CD14-positive monocyte (primary cell): ENCODE measurements at places on chromosomes 3 and 15. TPM values are rescaled to one million over a fixed set of nuclear protein-coding genes. Genes with fewer than 3 reads are reported as not detected.

DNA sequence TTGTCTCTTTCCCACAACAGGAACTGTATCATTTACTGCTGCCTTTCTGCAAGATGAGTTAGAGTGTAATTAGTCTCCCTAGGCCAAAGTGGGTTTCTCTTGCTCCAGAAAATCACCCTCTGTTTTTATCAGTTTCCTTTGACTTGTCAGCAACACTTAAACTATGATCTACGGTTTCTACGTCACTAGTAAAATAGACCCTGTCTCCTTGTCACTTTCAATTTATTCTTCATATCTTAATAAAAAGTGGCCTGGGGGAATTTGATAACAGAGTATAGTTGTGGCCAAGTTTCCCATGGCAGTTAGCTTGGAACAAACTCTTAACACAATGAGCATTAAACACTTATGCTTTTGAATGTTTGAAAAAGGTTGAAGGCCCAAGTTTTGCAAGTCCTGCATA, 79.6 kb downstream of the CGNL1 start:
- DNase-seq, result no peak

GRCh38 chr3:46383951-46384330, 13.2 kb downstream of the CCR5 start:
- peak; percentile 43 for DNase-seq

DNA sequence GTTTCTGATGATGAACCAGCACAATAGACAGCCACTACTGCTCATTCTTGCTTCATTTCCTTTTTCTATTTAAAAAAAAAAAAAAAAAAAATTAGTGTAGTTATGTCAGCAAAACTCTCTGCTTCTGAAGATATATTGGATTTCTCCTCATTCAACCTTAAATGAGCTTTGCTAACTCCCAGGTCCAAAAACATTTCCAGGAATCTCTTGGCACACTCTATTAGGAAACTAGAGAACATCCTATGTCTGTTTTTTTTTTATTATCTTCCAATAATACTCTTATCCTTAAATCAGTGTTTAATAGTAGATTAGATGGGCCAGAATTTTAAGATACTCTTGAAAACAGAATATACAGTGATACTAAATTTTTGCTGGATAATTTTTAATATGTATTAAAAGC, 398.0 kb downstream of the NAALADL2 start:
- no peak for DNase-seq

DNA sequence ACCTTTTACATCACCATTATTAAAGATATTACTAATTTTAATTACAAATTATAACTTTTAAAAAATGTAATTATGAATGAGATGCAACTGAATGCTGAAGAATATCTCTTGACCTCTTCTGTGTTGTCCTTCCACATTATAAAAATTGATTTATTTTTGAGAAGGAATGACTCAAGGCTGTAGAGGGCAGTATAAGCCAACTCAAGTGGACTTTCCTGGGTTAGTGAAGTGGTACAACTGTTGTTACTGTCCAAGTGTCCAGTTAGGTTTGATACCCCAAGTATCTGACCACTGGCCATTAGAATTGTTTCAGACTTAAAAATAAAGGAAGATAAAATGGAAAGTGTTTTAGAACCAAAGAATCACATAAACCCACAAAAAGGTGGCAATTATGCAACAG, 51.9 kb downstream of the BBX start:
- DNase-seq, result peak; percentile 36

GRCh38 chr3:37484884-37485559, 310.6 kb upstream of the LRRFIP2 start:
- no peak for DNase-seq

DNA sequence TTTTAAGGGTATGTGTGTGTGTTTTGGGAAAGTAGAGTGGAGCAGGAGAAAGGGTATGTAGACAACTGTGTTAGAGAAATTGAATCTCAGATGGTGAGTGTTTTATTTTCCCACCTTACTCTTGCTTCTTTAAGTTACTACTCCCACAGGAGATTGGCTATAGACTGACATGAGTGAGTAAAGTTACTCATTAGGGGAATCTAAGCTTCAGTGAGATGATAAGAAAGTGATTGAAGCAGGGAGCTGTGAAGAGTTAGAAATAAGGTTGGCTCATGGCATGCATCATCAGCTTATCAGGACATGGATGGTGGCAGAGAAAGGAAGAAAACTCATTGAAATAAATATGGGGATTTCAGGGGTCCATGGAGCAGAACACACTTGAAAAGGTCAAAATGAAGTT, 88.9 kb downstream of the MBNL1 start:
- DNase-seq, result no peak

DNA sequence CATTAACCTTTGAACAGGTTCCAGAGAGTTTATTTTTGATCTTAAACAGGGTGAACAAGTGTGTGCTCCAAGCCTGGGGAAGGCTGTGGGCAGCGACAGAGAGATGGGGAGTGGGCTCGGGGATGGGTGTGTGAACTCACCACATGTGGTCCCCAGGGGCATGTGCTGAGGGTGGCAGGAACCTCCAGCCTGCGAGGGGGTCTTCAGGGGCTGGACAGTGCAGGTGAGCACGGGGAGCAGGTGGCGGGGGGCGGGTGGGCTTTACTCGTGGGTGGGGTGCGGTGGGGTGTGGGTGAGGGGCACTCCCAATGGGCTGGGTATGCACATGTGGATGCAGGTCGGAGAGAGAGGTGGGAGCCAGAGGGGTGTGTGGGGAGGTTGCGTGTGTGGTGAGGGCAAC, 9.6 kb upstream of the NTRK3 start:
- DNase-seq, result no peak

DNA sequence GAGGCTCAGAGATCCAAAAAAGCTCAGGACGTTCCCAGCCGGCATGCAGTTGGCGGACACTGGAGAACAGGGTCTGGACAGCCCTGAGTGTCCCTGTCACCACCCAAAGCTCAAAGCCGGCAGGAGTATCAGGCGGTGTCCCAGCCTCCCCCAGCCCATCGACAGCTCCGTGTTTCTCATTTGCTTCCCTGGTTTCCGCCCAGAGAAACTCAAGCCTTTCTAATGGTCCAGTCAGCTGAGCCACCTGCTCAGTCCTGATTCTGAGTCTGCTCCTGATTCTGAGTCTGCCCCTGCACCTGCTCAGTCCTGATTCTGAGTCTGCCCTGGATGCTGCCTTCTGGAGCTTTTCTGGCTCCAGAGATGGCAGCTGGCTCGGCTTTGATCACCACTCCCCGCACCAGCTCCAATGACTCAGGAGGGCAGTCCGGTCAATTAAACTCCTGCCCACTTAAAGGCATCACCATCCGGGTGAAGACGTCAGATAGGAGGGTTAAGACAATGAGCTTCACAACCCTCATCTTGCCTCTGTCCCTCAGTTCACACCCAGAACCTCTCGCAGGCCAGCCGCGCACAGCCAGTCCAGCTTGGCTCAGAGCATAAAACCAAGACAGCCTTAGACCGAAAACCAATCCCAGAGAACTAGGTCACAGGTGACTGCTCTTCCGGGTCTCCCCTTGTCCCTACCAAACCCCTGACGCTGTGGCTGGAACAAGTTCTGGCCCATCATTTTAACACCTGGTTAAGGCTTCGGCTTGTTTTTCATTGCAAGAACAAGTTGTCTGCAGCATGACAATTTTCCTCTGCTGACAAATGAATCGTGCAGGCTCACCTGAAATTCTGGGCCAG, 6.8 kb downstream of the PCSK6 start:
- no peak for DNase-seq

GRCh38 chr3:173065543-173065981, 75.5 kb downstream of the SPATA16 start:
- DNase-seq, result no peak

- no peak for DNase-seq
Measured at GRCh38 chr15:65395567-65396202, 17.9 kb upstream of the IGDCC3 start.

GRCh38 chr3:150545419-150546225, 674 bp downstream of the SERP1 start:
- DNase-seq, result peak; percentile 15

- DNase-seq, result no peak
Measured at GRCh38 chr3:16639806-16640205, 34.6 kb upstream of the DAZL start.

DNA sequence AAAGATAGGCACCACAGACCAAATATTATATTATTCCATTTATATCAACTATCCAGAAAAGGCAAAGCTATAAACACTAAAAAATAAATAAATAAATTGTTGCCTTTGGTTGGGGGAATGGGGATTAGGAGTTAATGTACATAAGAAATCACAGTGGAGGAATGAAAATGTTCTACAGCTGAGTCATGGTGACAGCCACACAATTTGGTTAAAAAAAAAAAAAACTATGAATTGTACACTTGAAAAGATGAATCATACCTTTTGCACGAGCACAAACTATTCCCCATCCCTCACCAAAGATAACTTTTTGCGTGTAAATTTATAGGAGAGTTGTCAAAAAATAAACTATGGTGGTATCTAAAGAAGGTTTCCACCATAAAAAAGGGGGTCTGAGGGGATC, 103.2 kb downstream of the TBC1D5 start:
- DNase-seq, result no peak

VWA5B2 gene
- polyA plus RNA-seq, result not detected

SLC9A9 gene
- 27.0 TPM for polyA plus RNA-seq

FBXW12 gene
- not detected for polyA plus RNA-seq
